ENCODE measurements at places on chromosomes 7 and 10. TPM values are rescaled to one million over a fixed set of nuclear protein-coding genes. Genes with fewer than 3 reads are reported as not detected.
A peak's percentile ranks its signal among the peaks of the same experiment; 100 is the strongest.

DUS4L gene
- total RNA-seq, result 9.0 TPM

- no peaks in the 10 kb centered on the region for H3K27me3 ChIP-seq
- no peaks in the 10 kb centered on the region for H3K36me3 ChIP-seq
- H3K4me1 ChIP-seq, result no peaks in the 10 kb centered on the region
- H3K4me3 ChIP-seq, result no peak overlapping the region
- no peak overlapping the region for H3K27ac ChIP-seq
These were observed 584.4 kb downstream of the GRM8 start for GRCh38 chr7:126668367-126668752.

- no peak overlapping the region for H3K4me3 ChIP-seq
- no peak overlapping the region for H3K27ac ChIP-seq
- DNase-seq, result no peak
These were observed 119.0 kb downstream of the LMBR1 start for GRCh38 chr7:156773966-156774365.

NDUFB2 gene
- 151 TPM for total RNA-seq

GRCh38 chr7:141702047-141702567 is at the start of gene DENND11:
Gene DENND11, minus strand, starts transcription at chr7:141702166. Its CDS starts 13 bp downstream, at chr7:141702153.
- peak within 1 kb of the TSS; percentile 86 for H3K27ac ChIP-seq
- DNase-seq, result no peak
- peak within 1 kb of the TSS; percentile 97 for H3K4me3 ChIP-seq
- H3K27me3 ChIP-seq, result no peaks in the 10 kb centered on the region
- H3K36me3 ChIP-seq, result no peaks in the 10 kb centered on the region
- H3K4me1 ChIP-seq, result no peaks in the 10 kb centered on the region

- H3K36me3 ChIP-seq, result no peaks in the 10 kb centered on the region
- H3K4me3 ChIP-seq, result no peak overlapping the region
- H3K27me3 ChIP-seq, result no peaks in the 10 kb centered on the region
- no peak for DNase-seq
- no peaks in the 10 kb centered on the region for H3K4me1 ChIP-seq
- no peak overlapping the region for H3K27ac ChIP-seq
These were observed 38.1 kb upstream of the SEPTIN7 start for GRCh38 chr7:35762781-35763180.

DNA sequence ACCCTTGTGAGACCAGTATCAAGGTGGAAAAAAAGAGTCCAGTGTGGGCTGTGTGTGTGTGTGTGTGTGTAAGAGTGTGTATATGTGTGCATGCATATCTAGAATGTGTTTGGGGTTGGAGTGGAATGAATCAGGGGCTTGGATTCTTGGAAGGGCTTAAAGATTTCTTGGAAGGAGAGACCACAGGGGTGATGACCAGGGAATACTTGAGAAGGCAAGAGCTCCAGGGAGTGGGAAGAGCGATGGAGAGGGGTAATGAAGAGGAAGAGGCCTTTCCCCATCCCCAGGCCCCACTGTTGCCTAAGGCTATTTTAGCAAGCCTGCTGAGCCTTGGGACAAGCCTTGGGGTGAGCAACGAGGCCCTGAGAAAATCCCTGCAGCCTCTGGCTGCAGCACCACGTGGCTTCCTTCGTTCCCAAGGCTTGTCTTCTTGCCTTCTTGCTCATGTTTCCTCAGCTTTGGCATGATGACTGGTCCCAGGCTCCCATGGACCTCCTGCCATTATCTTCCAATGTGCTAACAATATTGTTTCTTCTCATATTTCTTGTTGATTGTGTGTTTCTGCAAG is 663.4 kb downstream of the INHBA start:
- H3K4me3 ChIP-seq, result no peak overlapping the region
- no peaks in the 10 kb centered on the region for H3K4me1 ChIP-seq
- no peaks in the 10 kb centered on the region for H3K27me3 ChIP-seq
- H3K36me3 ChIP-seq, result no peaks in the 10 kb centered on the region

DNA sequence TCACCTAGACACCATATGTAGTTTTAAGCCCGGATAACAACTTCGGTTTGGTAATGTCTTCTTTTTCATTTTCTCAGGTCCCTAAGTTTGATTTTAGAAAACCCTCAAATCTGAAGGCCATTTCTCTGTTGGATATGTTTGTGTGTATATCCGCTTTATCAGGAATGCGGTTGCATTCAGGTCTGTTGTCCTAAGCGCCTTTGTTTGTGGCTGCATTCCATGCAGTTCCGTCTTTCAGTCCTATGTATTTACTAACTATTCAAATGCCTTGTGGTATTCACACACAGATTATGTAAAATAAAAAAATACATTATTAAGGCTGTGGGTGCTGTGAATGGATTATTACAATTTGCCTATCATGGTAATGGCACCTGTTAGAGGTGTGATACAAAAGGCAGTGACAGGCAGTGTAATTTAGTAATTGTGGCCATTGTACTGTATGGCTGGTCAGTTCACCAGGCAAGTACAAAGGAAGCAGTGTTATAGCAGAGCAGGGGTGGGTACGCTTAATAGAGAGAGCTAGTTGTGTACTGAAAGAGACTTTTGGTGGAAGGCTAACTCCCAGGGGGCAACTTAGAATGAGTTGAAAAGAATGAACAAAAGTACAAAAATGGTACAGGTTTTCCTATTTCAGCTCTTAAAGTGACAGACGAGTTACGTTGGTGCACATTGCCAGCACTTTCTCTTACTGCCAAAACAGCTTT is 136.4 kb downstream of the VTI1A start:
- H3K27me3 ChIP-seq, result no peaks in the 10 kb centered on the region
- H3K27ac ChIP-seq, result no peak overlapping the region

DNA sequence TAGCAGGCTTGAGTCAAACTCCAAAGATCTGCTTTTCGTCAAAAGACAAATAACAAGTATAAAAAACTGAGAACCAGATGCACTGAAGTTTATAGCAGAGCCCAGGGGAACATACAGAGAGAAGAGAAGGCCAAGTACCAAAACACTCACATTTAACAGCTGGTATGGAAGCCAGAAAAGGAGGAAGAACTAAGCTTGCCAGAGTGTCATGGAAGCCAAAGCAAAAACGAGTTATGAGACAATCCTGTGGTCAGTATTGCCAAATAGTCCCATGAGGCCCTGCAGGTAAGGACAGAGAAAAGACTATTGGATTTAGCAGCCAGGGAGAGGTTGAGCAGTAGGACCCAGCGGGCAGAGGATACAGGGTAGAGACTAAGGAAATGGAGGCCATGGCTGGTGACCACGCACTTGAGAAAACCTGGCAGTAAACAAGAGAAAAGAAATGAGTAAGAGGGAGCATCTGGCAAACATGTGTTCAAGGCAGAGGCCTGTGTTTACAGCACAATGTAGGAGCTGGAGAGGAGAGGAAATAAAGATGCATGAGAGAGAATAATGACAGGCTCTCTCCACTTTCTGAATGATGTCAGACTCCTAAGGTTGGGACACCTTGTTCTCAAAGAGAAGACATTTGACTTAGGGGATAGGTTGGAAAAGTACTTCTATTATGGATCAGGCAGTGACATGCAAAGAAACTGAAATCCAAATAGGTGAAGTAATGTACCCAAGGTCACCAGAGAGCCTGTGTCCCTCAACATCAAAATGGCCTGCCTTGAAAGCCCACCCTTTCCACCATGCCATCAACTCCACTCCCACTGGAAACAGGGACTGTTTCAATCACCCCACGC is 9.1 kb downstream of the CREB3L2 start:
- peaks cover 29% of the 10 kb centered on the region for H3K4me1 ChIP-seq
- peak overlapping the region; percentile 83 for H3K27ac ChIP-seq
- H3K27me3 ChIP-seq, result no peaks in the 10 kb centered on the region
- H3K4me3 ChIP-seq, result peak overlapping the region; percentile 9
- DNase-seq, result no peak

DNA sequence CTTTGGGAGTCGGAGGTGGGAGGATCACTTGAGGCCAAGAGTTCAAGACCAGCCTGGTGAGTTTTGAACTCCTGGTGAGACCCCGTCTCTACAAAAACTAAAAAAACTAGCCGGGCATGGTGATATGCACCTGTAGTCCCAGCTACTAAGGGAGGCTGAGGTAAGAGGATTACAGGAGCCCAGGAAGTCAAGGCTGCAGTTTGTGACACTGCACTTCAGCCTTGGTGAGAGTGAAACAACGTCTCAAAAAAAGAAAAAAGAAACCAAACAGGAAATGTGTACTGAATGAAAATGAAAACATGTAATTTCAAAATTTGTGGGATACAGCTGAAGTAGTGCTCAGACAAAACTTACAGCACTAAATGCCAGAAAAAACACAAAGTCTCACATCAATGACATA is 7.6 kb downstream of the ARHGAP12 start:
- no peak overlapping the region for H3K27ac ChIP-seq
- H3K4me1 ChIP-seq, result no peaks in the 10 kb centered on the region
- DNase-seq, result no peak
- no peak overlapping the region for H3K4me3 ChIP-seq
- no peaks in the 10 kb centered on the region for H3K36me3 ChIP-seq

GRCh38 chr10:93807371-93807770 is 49.6 kb downstream of the LGI1 start:
- no peaks in the 10 kb centered on the region for H3K36me3 ChIP-seq
- no peaks in the 10 kb centered on the region for H3K4me1 ChIP-seq
- H3K27me3 ChIP-seq, result no peaks in the 10 kb centered on the region
- H3K4me3 ChIP-seq, result no peak overlapping the region
- no peak for DNase-seq

Data from breast epithelium (tissue), 4 donors.